ENCODE measurements at places on chromosomes 16 and 17.

DNA sequence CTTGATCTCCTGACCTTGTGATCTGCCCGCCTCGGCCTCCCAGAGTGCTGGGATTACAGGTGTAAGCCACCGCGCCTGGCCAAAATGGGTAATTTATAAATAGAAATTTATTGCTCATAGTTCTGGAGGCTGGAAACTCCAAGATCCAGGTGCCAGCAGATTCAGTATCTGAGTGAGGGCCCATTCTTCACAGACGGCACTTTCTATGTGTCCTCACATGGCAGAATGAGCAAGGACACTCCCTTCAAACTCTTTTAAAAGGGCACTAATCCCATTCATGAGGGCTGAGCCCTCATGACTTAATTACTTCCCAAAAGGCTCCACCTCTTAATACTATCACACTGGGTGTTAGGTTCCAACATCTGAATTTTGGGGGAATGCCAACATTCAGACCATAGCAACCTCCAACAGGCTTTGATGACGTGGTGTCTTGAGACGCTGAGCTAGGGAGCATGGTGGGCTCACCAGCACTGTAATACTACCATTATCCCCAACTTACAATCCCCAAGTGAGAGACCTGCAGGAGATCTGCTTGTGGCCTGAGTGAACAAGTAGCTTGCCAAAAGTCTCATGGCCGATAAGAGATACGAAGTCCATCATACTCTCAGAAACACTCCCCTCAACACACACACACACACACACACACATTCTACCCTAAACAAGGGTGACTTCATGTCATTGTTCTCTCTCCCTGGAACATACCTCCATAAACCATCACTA, 8.5 kb downstream of the CMTM4 start:
- DNase-seq, result no peak

DNA sequence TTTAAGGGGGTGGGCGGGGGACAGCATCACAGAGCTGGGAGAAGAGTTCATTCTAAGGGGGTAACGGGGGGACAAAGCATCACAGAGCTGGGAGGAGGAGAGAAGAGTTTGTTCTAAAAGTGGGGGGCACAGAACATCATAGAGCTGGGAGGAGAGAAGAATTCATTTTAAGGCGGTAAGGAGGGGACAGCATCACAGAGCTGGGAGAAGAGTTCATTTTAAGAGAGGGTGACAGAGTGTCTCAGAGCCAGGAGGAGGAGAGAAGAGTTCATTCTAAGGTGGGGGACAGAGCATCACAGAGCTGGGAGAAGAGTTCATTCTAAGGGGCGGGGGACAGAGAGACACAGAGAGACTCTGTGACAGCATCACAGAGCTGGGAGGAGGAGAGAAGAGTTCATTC, 27.8 kb downstream of the ENDOV start:
- DNase-seq, result no peak

DNA sequence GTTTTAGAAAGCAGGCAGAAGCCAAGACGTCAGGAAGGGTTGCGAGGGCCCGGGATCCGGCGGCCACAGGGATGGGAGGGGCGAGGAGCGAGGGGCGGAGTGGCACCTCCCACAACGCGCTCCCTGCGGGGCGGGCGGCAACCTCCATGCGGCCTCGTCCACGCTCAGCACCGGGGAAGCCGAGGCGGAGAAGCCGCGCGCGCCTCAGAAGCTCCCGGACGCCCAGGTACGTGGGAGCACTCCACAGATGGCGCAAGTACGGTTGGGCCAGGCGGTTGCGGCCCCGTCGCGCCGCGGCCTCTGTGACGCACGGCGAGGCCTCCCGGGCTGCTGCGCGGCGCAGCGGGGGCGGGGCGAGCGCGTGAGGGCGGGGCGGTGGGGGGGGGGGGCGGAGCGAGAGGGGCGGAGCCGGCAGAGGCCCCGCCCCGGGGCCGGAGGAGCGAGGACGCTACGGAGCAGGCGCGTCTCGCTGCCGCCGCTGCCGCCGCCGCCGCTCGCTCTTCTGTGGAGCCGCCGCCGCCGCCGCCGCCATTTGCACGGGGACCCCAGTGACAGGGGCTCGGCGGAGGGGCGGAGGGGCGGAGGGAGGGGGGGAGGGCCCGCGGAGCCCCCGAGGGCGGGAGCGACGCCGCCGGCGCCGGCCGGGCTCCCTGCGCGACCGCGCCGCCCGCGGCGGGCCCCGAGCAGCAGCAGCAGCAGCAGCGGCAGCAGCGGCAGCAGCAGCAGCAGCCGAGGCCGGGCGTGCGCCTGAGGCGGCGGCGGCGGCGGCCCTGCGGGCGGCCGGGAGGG, at the start of gene TENT4B:
Gene TENT4B (plus strand): TSS at position 500 of the 789 bp plus-strand sequence. CDS start 316 bp downstream, outside the sequence.
- DNase-seq, result peak; percentile 69

DNA sequence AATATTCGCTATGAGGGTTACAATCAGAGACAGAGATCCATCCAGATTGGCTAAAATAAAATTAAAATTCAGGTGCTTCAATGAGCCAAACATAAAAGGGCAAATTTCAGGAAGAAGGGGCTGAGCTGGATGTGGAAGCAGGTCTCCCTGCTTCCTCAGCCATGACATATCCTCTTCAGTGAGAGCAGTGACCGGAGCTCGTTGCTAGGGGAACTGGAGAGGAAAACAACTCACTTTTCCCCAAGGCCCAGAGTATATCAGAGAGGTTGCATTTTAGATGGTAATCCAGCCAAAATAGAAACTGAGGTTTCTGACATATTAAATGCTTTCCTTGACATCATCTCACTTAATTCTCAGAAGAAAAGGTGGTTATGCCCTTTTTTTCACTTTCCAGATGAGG, 503.5 kb downstream of the HS3ST4 start:
- no peak for DNase-seq

- DNase-seq, result no peak
Measured at GRCh38 chr16:46687486-46687885, 1.5 kb downstream of the VPS35 start.

GRCh38 chr17:71200597-71200996, 920.2 kb upstream of the SOX9 start:
- no peak for DNase-seq

- no peak for DNase-seq
Measured at GRCh38 chr17:78114831-78115723, 13.5 kb downstream of the TMC6 start.

DNA sequence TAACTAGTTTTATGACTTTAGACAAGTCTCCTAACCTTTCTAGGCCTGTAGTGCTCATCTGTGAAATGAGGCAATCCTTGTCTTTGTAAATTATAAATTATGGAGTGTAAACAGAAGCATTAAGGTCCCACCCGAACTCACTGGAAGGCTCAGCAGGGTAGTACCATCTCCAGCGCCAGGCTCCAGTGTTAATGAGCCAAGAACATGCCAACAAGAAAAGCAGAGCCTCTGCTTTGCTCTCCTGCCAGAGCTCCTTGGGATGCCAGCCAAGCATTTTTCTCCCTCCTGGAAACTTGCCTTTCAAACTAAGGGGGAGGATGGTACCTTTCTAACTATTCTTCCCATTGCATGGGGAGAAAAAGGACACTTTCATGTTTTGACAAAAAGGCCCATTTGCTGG, 14.9 kb downstream of the LIMD2 start:
- no peak for DNase-seq
